ENCODE measurements at places on chromosomes 4 and X. TPM values are rescaled to one million over a fixed set of nuclear protein-coding genes. Genes with fewer than 3 reads are reported as not detected.
A peak's percentile ranks its signal among the peaks of the same experiment; 100 is the strongest.

- ATAC-seq: no peak
Measured at GRCh38 chr4:107512549-107512948, 207.5 kb downstream of the PAPSS1 start.

GRCh38 chr4:89142691-89143669 is 31.6 kb downstream of the TIGD2 start:
- no peak for ATAC-seq

- ATAC-seq: no peak
Measured at GRCh38 chr4:137125011-137125410, 407.3 kb downstream of the PCDH18 start.

DNA sequence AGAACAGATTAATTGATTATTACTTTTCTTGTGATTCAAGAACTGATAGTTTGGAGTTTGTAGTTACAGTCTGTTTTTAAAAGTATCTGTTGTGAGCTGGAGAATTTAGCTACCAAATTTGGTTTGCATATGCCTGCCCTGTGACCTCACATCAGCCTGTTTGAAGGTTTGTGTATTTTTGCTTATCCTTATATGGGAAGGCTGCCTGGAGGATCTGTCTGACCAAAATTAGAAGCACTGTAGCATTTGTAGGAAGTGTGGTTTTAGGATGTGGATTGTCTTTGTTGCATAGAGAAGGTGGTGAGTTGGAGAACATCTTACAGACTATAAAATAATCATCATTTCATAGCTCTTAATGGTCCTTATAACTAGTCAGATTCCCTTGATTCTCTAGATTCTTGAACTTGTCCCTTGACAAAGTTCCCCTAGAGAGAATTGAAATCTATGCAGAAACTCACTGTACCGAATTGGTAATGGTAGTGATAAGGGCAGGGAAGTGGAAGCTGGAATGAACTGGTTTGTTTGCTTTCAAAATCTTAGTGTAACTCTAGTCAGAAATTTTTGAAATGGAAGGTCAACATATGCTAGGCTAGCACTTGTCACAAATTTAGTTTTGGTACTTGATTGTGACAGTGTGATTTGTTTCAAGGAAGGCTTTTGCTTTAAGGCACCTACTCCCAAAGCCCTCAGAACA is 57.3 kb downstream of the SH3BGRL start:
- ATAC-seq: peak; percentile 60

- ATAC-seq: no peak
Measured at GRCh38 chr4:57151481-57151880, 41.3 kb upstream of the IGFBP7 start.

NXF3 gene
- total RNA-seq: 0.87 TPM

PPARGC1A gene
- 43.7 TPM for total RNA-seq

PRDM5 gene
- 11.3 TPM for total RNA-seq

ZCCHC18 gene
- 1.7 TPM for total RNA-seq

GRCh38 chrX:73766431-73766795 is 203.4 kb downstream of the CHIC1 start:
- no peak for ATAC-seq

CFI gene
- 13.3 TPM for total RNA-seq

CTAG1A gene
- total RNA-seq: not detected

DNA sequence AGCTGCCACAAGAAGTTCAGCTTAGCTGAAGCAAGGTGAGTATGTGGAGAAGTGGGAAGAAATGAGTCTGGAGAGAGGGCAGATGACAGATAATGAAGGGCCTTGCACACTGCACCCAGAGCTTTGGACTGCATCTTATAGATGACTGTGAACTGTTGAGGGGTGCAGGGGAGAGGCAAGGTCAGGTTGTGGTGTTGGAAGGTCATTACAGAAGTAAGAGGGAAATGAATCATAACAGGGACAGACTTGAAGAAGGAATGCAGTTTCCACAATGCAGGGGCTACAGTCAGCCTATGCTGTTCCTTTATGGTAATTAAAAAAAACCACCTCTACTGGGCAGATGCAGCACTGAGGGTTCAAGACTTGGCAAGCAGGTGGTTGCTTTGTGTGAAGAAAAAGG is 4.8 kb upstream of the IGFBP7 start:
- ATAC-seq: no peak

GRCh38 chrX:107678957-107679740 is 50.8 kb downstream of the PRPS1 start:
- ATAC-seq: peak; percentile 34

MMRN1 gene
- 75.2 TPM for total RNA-seq
